ENCODE measurements at places on chromosomes 2 and 18.

DNA sequence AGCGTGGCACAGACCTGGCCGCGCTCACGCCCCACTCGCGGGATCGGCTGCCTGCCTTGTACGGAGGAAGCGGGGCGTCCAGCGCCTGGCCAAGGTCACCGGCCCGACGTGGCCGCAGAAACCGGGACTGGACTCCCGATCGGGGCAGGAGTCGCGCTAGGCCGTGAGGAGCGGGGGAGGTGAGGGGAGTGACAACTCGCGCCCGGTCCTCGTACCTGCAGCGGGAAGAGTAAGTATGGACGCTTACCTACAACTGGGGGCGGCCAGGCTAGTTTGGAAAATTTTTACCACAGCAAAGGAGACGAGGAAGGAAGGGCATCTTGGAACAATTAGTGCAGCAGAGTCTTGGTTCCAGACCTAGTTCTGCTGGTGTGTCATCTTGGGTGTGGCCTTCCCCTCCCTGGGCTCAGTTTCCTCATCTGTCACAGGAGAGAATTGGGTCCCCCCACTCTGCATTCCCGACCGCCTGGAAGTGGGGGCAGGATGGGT lies 693 bp downstream of the UBE2F start:
- DNase-seq, result no peak

GRCh38 chr2:14923820-14924580 lies 291.5 kb downstream of the LRATD1 start:
- DNase-seq, result no peak

GRCh38 chr2:159708066-159708760 lies 4.1 kb upstream of the MARCHF7 start:
- DNase-seq, result no peak

- no peak for DNase-seq
Measured at GRCh38 chr2:213238753-213239495, 45.3 kb upstream of the SPAG16 start.

DNA sequence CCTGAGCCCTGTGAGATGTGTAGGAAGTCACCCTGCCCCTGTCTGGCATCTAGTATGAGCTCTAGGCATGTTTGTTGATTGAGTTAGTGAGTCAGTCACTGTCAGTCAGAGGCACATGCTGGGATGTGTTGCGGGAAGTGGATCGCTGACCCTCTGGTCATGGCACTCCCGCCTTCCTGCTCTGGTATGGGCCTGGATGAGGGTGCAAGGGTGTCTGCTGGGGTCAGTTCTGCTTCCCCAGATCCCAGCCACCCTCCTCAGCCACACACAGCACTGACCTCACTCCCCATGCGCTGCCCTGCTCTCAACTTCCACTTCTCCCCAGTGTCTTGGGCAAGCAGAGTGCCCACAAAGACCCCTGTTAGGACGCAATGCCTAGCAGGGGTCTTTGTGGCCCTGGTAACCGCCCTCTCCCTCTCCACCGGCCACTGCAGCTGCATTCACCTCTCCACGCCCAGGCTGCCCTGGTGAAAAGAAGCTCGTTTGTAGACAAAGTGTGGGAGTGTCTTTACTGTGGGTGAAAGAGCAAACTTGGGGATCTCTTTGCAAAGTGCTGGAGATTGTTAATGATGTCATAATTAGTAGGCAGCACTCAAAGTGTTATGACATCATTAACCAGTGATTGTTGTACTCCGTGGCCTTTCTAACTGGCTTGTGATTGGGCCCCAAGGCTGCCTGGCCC lies 252.1 kb downstream of the LDLRAD4 start:
- no peak for DNase-seq

DNA sequence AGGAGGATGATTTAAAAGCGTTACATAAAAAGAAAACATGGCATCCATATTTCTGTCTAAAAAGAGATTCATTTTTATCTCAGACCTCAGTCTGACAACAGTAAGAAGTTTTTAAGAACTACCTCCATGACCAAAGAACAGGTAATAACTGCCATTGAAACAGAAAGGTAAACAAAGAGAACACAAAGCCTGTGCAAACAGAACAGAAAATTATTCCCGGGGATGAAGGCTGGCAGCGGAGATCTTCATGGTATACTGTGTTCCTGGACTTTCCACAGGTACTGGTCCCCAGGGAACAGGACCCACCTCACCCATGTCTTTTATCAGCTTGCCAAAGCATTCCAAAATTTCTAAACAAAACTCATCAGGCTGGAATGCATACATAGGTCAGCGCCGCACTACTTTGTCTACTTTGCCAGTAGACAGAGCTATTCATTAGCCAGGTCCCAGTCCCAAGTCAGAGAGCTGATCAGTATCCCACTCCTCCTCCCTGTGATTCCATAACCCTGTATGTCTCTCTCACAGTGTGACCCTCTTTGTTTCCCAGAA lies 277.3 kb downstream of the MBD2 start:
- DNase-seq, result no peak

All from activated naive CD4-positive, alpha-beta T cell treated with anti-CD3 and anti-CD28 coated beads for 36 hours (primary cell).